Urinary bladder (tissue), 4 donors: ENCODE measurements at places on chromosomes 13 and 19. TPM values are rescaled to one million over a fixed set of nuclear protein-coding genes. Genes with fewer than 3 reads are reported as not detected.

DNA sequence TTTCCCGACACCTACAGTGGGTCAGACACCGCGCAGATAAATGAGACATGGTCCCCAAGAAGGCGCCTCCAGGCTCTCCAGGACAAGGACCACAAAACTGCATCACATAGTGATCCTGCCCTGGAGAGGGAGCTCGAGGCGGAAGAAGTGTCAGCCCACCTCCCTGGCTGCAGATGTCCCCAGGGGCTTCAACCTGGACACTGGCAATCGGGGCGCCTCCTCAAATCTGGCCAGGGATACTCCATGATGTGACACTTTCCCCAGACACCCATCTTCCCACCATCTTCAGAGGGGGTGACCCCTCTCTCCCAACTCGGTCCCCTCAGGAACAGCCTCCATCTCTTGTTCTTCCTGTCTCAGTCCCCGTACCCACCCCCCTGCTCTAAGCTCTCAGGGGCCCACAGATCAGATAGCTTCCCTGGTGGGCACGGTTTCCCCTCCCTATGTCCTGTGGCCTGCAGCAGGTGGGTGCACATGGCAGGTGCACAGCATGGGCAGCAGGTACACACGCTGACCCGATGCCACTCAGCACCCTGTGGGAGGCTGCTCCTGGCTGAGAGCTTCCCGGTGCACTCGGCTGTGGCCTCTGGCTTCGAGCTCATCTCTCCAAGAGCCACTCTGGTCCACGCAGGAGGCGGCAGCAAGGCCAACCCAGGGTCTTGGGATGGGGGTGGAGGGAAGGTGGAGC is 61.2 kb downstream of the PEPD start:
- no peak for DNase-seq

GRCh38 chr19:16233081-16233776 is 35.5 kb downstream of the AP1M1 start:
- no peak for DNase-seq

GRCh38 chr13:36362914-36363313 is 16.7 kb upstream of the SPART start:
- DNase-seq, result no peak

The CASP14 gene
- not detected for polyA plus RNA-seq

The CYP4F3 gene
- 1.3 TPM for polyA plus RNA-seq

The NRTN gene
- polyA plus RNA-seq, result 9.8 TPM
